ENCODE measurements at places on chromosomes 13 and 19. TPM values are rescaled to one million over a fixed set of nuclear protein-coding genes. Genes with fewer than 3 reads are reported as not detected.

The KIR2DL4 gene
- not detected for total RNA-seq

The LHFPL6 gene
- total RNA-seq = 0.74 TPM

The GSX1 gene
- not detected for total RNA-seq

The APOC4 gene
- total RNA-seq = not detected

The TDRD3 gene
- 19.0 TPM for total RNA-seq

The VSTM2B gene
- not detected for total RNA-seq

The ZNF358 gene
- 6.5 TPM for total RNA-seq

The KLK12 gene
- not detected for total RNA-seq

The KLC3 gene
- total RNA-seq = not detected

The PRSS57 gene
- total RNA-seq = not detected

The ZNF880 gene
- total RNA-seq = 20.4 TPM

The CD37 gene
- total RNA-seq = 137 TPM

The CYP4F12 gene
- total RNA-seq = not detected

The CD209 gene
- not detected for total RNA-seq

The NLRP11 gene
- total RNA-seq = 0.14 TPM

The KL gene
- total RNA-seq = 0.22 TPM

The PSG1 gene
- total RNA-seq = not detected

The PEG3 gene
- total RNA-seq = 0.16 TPM

The ACP5 gene
- 6.2 TPM for total RNA-seq

Measured in activated CD8-positive, alpha-beta T cell treated with anti-CD3 and anti-CD28 coated beads for 36 hours (primary cell).